ENCODE measurements at places on chromosomes 6 and 20. TPM values are rescaled to one million over a fixed set of nuclear protein-coding genes. Genes with fewer than 3 reads are reported as not detected.

DNA sequence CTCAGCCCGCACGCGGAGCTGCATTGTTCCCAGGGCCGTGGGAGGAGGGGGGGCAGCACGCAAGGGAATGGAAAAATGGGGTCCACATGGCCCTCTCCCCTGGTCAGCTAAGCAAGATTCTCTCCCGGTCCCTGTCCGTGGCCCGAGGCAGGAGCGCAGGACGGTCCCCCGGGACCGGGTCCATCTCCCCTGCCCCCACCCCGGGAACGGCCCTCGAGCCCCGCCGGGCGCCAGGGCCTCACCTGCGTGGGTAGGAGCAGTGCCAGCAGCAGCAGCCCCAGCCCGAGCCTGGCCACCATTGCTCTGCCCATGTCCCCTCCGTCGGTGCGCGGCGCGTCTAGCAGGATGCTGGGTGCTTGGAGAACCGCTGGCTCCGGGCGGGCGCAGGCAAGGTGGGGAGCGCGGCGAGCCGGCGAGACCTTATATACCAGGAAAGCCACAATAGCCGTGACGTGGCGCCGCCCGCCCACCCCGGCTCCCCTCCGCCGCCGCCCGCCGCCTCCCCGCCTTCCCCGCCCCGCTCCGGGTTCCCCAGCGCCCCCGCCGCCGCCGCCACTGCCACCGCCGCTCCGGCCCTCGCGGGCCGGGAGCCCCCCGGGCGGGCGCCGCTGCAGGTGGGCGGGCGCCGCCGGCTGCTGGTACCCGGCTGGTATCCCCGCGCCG is at the start of gene CD24:
CD24 (minus strand) TSS at position 394 of the 663 bp plus-strand sequence; CDS start at position 311, 83 bp downstream.
- H3K27ac ChIP-seq: peak within 1 kb of the TSS; percentile 94
- peaks cover 63% of the 10 kb centered on the region for H3K36me3 ChIP-seq
- H3K4me3 ChIP-seq: peak within 1 kb of the TSS; percentile 86

E2F3 gene
- 69.1 TPM for total RNA-seq

MYB gene
- total RNA-seq: 3.1 TPM

LY6G6F gene
- not detected for total RNA-seq

GRCh38 chr6:149646599-149646998 is 1.9 kb downstream of the KATNA1 start:
- DNase-seq: no peak
- no peak overlapping the region for H3K27ac ChIP-seq
- no peaks in the 10 kb centered on the region for H3K4me1 ChIP-seq
- no peak overlapping the region for H3K4me3 ChIP-seq
- peaks cover 21% of the 10 kb centered on the region for H3K36me3 ChIP-seq

- peak overlapping the region; percentile 15 for H3K4me3 ChIP-seq
- DNase-seq: peak; percentile 36
- H3K27ac ChIP-seq: peak overlapping the region; percentile 29
- peaks cover 9% of the 10 kb centered on the region for H3K4me1 ChIP-seq
Measured at GRCh38 chr6:32086661-32087573, 22.2 kb downstream of the TNXB start.

COL19A1 gene
- not detected for total RNA-seq

DNA sequence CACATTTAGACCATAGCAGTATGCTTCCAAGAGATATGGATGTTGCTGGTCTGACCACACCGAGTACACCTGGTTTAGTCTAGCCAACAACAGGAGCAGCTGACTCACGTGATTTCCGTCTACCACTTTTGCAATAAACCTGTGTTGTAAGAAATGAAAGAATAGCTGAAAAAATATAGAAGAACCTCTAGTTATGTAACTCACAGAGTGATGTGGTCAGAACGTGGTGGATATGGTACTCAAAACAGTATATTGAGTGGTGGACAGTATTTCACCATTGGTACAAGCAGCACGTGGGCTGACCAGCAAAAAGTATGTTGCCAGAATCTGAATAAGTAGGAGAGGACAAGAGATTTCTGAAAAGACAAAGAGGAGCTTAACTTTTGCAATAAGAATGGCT is 226.9 kb downstream of the TBC1D7 start:
- no peaks in the 10 kb centered on the region for H3K4me1 ChIP-seq
- no peak for DNase-seq
- no peak overlapping the region for H3K4me3 ChIP-seq
- no peaks in the 10 kb centered on the region for H3K36me3 ChIP-seq

- DNase-seq: no peak
- no peak overlapping the region for H3K4me3 ChIP-seq
- H3K4me1 ChIP-seq: no peaks in the 10 kb centered on the region
- no peak overlapping the region for H3K27ac ChIP-seq
- no peaks in the 10 kb centered on the region for H3K27me3 ChIP-seq
Measured at GRCh38 chr6:47967843-47968242, 143.2 kb downstream of the PTCHD4 start.

- no peaks in the 10 kb centered on the region for H3K4me1 ChIP-seq
- H3K27me3 ChIP-seq: peaks cover 32% of the 10 kb centered on the region
- DNase-seq: no peak
- no peak overlapping the region for H3K27ac ChIP-seq
Measured at GRCh38 chr6:166750108-166750793, 123.2 kb upstream of the RPS6KA2 start.

RIPOR3 gene
- 2.8 TPM for total RNA-seq

PRICKLE4 gene
- total RNA-seq: 7.1 TPM

MCCD1 gene
- not detected for total RNA-seq

- DNase-seq: no peak
- H3K27ac ChIP-seq: no peak overlapping the region
- no peaks in the 10 kb centered on the region for H3K36me3 ChIP-seq
- H3K4me1 ChIP-seq: peaks cover 36% of the 10 kb centered on the region
Measured at GRCh38 chr6:36760685-36761435, 63.2 kb downstream of the RAB44 start.

GRCh38 chr20:57369596-57369995 is 18.5 kb downstream of the RAE1 start:
- H3K4me3 ChIP-seq: no peak overlapping the region
- no peaks in the 10 kb centered on the region for H3K27me3 ChIP-seq
- no peak for DNase-seq
- peaks cover 59% of the 10 kb centered on the region for H3K36me3 ChIP-seq

TBC1D20 gene
- 15.0 TPM for total RNA-seq

RBPJL gene
- total RNA-seq: not detected

DNA sequence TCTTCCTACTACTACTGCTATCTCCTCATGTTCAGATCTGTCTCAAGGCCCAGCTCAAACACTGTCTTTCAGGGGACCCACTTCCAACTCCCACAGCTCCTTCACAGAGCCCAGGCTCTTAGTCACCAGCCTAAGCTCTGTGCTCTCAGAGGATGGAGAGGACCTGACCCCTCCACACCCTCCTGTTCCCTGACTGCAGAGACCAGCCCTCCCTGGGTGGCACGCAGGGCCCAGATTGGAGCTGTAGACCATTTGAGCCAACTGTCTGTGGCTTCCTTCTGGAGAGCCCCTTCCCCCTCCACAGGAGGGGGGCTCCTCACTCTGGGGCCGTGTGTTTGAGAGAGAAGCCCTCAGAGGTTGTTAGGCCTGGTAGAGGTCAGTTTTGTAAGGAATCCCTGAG is 9.8 kb downstream of the SNPH start:
- no peaks in the 10 kb centered on the region for H3K36me3 ChIP-seq
- H3K4me3 ChIP-seq: no peak overlapping the region
- DNase-seq: no peak
- peaks cover under 1% of the 10 kb centered on the region for H3K4me1 ChIP-seq

DNA sequence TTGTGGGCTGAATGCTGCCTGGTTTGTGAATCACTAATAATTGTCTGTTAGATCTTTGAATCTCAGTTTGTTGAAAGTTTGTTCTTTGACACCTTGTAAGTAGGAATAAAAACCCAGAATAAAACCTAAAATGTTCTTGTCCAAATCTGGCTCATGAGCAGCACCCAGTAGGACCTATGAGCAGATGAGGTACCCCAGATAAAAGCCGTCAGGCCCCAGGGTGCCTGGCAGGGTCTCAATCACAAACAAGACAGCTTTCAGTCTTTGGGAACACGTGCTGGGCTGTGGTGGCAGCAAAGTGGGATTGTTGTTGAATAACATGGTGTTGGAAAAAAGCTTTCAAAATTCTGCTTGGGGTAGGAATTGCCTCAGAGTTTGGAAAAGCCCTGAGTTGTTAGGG is 52.1 kb upstream of the ECI2 start:
- no peaks in the 10 kb centered on the region for H3K36me3 ChIP-seq
- no peak overlapping the region for H3K4me3 ChIP-seq
- no peak overlapping the region for H3K27ac ChIP-seq
- peaks cover 14% of the 10 kb centered on the region for H3K27me3 ChIP-seq

- DNase-seq: peak; percentile 46
- peaks cover 5% of the 10 kb centered on the region for H3K36me3 ChIP-seq
- peak overlapping the region; percentile 37 for H3K4me3 ChIP-seq
- no peaks in the 10 kb centered on the region for H3K27me3 ChIP-seq
Measured at GRCh38 chr6:127366282-127367022, 23.0 kb upstream of the ECHDC1 start.

DNA sequence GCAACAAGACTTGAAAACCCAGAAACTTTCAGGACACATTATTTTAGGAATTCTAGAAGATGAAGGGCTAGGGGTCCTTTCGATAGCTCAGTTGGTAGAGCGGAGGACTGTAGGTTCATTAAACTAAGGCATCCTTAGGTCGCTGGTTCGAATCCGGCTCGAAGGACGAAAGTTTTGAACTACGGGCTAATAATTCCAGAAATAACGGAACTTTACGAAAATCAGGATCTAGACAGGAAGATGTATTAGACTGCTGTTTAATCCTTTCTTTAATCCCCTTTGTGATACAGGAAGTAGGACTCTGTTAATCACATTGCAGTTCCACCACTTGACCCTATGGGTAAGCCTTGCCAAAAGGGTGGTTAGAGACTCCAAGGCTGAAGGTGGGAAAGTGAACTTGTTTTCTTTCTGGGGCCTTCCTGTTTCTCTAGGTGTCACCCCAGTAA is 21.2 kb upstream of the ABT1 start:
- peaks cover 33% of the 10 kb centered on the region for H3K36me3 ChIP-seq
- H3K4me3 ChIP-seq: no peak overlapping the region
- peaks cover 24% of the 10 kb centered on the region for H3K4me1 ChIP-seq
- no peak for DNase-seq

DNA sequence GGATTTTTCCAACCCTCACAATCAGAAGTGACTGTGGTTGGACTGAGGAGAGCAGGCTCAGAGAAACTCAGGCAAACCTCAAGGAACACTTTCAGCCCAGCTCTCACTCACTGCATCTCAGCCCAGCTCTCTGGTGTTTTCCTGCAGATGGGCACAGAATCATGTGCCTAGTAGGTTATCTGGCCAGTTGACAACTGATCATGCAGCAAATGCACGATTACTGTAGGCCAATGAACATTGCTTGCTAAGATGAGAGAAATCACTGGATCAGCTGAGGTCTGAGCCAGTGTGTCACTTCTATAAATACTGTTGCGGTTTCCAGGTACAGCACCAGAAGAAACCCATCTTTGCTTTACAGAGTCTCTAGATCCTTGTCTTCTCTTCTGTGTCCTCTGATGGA is 540.5 kb downstream of the CD83 start:
- no peak overlapping the region for H3K4me3 ChIP-seq
- H3K4me1 ChIP-seq: no peaks in the 10 kb centered on the region
- H3K36me3 ChIP-seq: no peaks in the 10 kb centered on the region
- H3K27ac ChIP-seq: no peak overlapping the region

ARMH2 gene
- not detected for total RNA-seq

GRCh38 chr6:96702626-96703025 is 134.7 kb downstream of the GPR63 start:
- H3K27ac ChIP-seq: no peak overlapping the region
- no peak overlapping the region for H3K4me3 ChIP-seq
- H3K4me1 ChIP-seq: no peaks in the 10 kb centered on the region
- no peaks in the 10 kb centered on the region for H3K36me3 ChIP-seq
- no peaks in the 10 kb centered on the region for H3K27me3 ChIP-seq
- no peak for DNase-seq

GRCh38 chr6:81806793-81807565 is 54.5 kb upstream of the TENT5A start:
- H3K4me1 ChIP-seq: peaks cover 10% of the 10 kb centered on the region
- no peak overlapping the region for H3K4me3 ChIP-seq
- H3K27ac ChIP-seq: no peak overlapping the region
- no peaks in the 10 kb centered on the region for H3K27me3 ChIP-seq
- peak; percentile 35 for DNase-seq
- no peaks in the 10 kb centered on the region for H3K36me3 ChIP-seq

- H3K4me1 ChIP-seq: peaks cover 12% of the 10 kb centered on the region
- no peak overlapping the region for H3K27ac ChIP-seq
- H3K27me3 ChIP-seq: no peaks in the 10 kb centered on the region
- H3K4me3 ChIP-seq: no peak overlapping the region
- no peaks in the 10 kb centered on the region for H3K36me3 ChIP-seq
Measured at GRCh38 chr6:114055763-114056162, 84.8 kb upstream of the HDAC2 start.

GRCh38 chr6:116238083-116238482 is 15.8 kb downstream of the TSPYL4 start:
- no peaks in the 10 kb centered on the region for H3K27me3 ChIP-seq
- no peak overlapping the region for H3K4me3 ChIP-seq
- H3K36me3 ChIP-seq: peaks cover 7% of the 10 kb centered on the region
- no peak for DNase-seq
- no peak overlapping the region for H3K27ac ChIP-seq

GRCh38 chr20:52263757-52264156 is 72.2 kb upstream of the ZFP64 start:
- H3K4me3 ChIP-seq: no peak overlapping the region
- DNase-seq: no peak
- no peaks in the 10 kb centered on the region for H3K36me3 ChIP-seq
- H3K4me1 ChIP-seq: no peaks in the 10 kb centered on the region
- peaks cover 86% of the 10 kb centered on the region for H3K27me3 ChIP-seq

HLA-G gene
- 0.45 TPM for total RNA-seq

- peaks cover 17% of the 10 kb centered on the region for H3K4me1 ChIP-seq
- H3K4me3 ChIP-seq: no peak overlapping the region
- H3K27ac ChIP-seq: peak overlapping the region; percentile 63
Measured at GRCh38 chr6:2793534-2794151, 28.4 kb downstream of the WRNIP1 start.

DNA sequence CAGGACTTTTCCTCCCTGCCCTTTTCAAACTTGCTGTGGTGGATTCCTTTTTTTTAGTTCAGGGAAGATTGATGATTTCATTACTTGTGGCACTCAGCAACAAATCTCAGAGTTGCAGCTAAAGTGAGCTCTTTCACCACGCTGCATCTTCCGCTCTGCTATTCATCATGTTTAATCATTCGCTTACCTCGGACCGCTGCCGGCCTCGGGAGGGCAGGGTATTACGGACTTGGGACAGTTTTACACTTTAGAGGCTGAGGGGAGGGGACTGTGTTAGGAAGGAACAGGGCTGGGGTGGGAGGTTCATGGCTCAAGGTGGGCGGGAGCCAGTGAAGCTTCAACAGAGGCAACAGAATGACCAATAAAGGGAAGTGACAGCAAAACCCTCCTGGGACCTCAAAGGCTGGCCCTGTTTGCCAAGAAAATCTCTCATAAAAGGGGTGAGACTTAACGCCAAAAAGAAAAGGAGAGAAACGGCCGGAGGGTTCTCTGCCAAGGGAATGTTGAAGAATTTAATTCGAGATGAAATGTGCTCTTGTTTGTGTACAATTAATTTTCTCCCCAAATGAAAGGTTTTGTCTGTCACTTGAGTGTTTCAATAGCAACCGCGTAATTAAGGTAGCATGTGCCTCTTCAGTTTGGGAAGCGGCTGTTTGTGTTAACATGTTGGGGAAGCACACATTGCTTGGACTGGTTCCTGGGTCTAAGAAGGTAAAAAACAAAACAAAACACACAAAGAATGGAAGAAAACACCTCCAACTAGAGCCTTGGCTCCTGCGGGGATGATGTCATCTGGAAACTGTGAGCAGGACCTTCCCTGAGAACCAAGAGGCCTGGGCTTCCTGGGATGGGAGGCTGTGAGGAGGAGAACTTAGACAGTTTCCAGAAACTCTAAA is 72.5 kb upstream of the SULF2 start:
- H3K27me3 ChIP-seq: peaks cover 2% of the 10 kb centered on the region
- H3K27ac ChIP-seq: peak overlapping the region; percentile 40
- no peaks in the 10 kb centered on the region for H3K36me3 ChIP-seq
- H3K4me3 ChIP-seq: no peak overlapping the region
- peaks cover 30% of the 10 kb centered on the region for H3K4me1 ChIP-seq
- no peak for DNase-seq
